ENCODE measurements at places on chromosomes 1 and 21.

GRCh38 chr1:31394584-31395193, 18.3 kb upstream of the SERINC2 start:
- peak; percentile 63 for DNase-seq

DNA sequence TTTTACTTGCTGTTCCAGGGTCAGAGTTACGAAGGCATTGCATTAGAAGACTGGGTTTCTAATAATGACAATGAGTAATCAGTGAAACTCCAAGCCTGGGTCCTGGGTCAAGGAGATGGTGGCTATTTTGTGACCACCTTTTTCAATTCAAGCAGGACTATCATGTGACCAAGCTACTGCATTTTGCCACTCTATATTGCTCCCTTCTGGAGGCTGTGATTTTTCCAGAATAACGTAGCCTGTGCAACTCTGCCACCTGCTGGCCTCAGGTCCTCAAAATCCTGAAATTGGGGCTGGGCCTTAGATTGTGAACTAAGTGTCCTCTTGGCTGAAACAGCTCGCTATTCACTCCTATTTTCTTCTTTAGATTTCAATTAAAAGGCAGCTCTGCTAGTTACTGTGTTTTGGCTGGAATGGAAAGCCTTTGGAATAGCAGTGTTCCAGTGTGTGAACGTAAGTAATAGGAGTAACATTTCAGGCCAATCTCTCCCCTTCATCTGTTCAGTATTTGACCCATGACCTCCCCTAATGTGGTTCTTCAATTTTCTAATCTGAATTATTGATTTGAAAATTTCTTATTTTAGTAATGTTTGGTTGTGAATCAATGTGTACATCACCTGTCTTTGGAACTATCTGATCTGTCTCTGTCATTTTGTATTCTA, 52.9 kb upstream of the CD46 start:
- DNase-seq = peak; percentile 3

GRCh38 chr21:23160914-23161313, 2162.7 kb downstream of the NCAM2 start:
- no peak for DNase-seq

- DNase-seq = peak; percentile 16
Measured at GRCh38 chr21:17793246-17794123, 25.7 kb downstream of the C21orf91 start.

- DNase-seq = no peak
Measured at GRCh38 chr21:45332415-45332814, 44.7 kb upstream of the POFUT2 start.

DNA sequence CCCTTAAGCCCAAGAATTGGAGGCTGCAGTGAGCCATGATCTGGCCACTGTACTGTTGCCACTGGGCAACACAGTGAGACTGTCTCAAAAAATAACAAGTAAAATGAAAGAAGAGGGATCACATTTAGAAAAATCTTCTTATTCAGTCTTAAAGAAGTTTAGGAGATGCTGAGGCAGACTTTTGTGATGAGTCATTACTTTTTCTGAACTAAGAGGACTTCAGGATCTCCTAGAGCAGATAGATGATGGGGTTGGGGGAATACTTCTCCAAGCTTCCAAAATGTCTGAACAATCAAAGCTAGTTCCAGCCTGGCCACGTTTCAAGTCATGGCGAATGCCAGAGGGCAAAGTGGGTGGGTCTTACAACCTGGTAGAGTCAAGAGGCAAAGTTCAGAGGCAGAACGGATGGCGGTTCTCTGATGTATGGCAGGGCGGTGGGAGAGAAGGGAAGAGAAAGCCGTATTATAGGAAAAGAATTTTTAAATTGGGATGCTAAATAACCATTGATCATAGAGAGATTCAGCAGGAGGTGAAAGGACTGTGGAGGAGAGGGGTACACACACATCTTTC, 2.1 kb upstream of the CIART start:
- no peak for DNase-seq

- peak; percentile 93 for DNase-seq
Measured at GRCh38 chr1:155061381-155062150, 2.0 kb upstream of the EFNA4 start.

GRCh38 chr1:10193288-10193687, 17.1 kb upstream of the KIF1B start:
- no peak for DNase-seq

DNA sequence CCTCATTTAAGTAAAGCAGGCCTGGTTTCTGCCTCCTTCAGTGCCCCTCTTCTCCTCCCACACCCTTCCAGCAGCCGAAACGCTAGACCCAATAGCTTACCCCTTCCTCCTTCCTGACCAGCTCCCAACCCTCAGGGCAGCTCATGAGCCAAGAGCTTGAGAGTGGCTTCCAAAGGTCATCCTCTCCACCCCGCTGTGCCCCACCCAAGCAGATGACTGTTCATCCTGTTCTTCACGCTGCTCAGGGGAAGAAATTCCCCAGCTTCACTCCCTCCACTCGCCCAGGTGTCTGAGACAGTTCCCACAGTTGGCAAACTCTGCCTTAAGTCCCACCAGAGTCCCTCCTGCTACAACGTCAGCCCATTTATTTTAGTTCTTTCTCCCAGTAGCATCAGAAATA, 23.4 kb downstream of the ARHGEF19 start:
- no peak for DNase-seq

GRCh38 chr1:11535316-11535715, 56.4 kb downstream of the DISP3 start:
- DNase-seq = no peak

Measured in CD4-positive, alpha-beta T cell treated with Interleukin-6 at 100 ng/mL for 8 hours (primary cell).